ENCODE measurements at places on chromosomes 2 and 18.

- DNase-seq, result no peak
Measured at GRCh38 chr2:8232871-8233270, 449.0 kb upstream of the ID2 start.

DNA sequence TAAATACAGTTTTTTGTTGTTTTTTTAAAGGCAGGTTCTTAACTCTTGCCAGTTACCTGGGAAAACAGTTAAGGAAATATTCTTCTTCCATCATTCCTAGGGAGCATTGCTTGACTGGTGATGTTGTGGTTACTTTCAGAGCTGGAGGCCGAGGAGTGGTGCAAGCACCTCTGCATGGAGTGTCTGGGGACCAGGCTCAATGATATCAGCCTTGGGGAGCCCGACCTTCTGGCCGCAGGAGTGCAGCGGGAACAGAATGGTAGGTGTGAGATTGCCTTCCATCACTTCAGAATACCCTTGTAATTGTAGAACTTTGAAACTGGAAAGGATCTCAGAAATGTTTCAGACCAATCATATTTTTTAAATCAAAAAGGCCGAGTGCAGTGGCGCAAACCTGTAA is 270.1 kb downstream of the CD226 start:
- no peak for DNase-seq

DNA sequence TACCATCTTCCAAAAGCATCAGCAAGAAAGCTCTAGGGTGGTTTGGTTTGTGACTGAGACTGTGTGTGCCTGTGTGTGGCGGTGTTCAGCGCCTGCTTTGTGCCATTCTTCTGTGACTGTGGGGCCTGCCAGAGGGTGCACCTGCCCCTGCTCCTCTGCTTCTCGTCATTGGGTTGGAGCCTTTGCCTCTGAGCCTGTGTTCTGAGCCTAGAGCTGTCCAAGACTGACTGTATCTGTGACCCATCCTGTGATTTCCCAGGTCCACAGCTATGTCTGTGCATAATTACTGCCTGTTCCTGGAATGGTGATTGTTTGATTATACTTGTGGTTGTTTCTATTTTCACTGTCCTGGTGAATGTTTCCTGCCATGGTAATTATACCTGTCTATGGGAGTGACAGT is 57.1 kb upstream of the KLHL29 start:
- DNase-seq, result no peak

- DNase-seq, result no peak
Measured at GRCh38 chr2:224523626-224524577, 61.3 kb downstream of the CUL3 start.

DNA sequence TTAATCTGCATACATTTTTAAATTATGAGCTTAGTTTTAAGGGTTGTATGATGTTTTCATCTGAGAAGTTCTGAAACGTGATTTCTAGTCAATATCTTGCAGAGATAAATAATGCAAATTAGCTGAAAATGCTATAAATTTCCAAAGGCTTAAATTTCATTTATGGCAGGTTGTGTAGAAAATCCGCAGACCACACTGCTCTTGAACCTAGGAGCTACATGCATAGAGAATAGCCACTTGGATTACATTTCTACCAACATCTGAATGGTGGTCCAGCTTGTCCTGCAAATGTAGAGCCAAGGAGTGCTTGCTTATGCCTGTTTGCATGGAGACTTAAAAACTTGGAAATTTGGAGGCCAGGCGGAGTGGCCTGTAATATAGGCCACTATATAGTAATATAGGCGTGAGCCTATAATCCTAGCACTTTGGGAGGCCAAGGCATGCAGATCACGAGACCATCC is 6.8 kb downstream of the MAT2A start:
- DNase-seq, result no peak

DNA sequence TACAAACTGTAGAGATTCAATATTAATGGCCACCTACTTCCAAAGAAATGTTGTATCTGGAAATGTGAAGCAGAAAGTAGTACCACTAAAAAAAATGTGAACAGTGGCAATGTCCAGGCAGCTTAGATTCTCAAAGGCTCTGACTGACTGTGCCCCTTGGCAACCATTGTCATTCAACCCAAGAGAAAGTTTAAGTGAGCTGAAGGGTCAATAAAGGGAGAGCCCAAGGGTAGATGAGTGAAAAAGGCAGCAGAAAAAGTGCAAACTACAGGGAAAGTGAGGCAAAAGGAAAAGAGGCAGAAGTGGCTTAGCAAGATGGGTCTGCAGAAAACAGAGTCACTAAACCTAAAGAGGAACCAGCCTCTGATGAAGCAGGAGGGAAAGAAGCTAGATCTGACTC is 802.9 kb downstream of the CPS1 start:
- DNase-seq, result no peak

DNA sequence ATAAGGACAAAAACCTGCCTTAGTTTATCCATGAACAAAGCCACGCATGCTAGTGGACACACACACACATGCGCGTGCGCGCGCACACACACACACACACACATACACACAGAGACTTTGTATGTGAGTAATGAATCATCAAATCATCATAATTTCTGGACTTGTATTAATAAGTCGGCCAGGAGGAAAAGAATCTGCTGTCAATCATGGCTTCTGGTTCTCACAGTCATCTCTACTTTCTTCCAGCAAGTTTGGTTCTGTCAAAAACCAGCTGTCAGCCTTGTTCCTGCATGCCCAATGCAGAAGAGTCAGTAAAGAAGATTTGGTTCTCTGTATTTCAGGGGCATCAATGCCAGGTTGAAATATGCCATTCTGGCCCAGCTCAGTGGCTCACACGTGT is 1.1 kb upstream of the TTR start:
- no peak for DNase-seq

- no peak for DNase-seq
Measured at GRCh38 chr2:201118961-201119854, 3.2 kb downstream of the CFLAR start.

DNA sequence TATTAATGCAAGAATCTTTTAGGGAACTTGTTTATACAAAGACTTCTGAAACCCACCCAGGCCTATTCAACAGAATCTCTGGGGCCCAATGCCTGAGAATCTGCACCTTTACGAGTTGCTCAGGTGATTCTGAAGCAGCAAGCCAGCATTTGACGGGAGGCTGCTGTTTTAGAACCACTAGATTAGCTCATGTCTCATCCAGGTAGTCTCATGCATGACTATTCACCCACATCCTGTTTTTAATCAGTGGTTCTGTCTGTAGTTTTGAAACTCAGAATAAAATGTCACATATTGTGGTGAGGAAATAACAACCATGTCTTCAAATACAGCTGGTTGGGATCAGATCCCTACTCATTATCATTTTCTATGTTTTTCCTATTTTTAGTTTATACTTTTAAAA is 39.5 kb downstream of the CYTIP start:
- DNase-seq, result peak; percentile 46

GRCh38 chr2:149540138-149540537 is 47.4 kb downstream of the MMADHC start:
- no peak for DNase-seq

GRCh38 chr2:114083717-114084387 is 194.0 kb downstream of the ACTR3 start:
- DNase-seq, result no peak

- DNase-seq, result no peak
Measured at GRCh38 chr2:176833671-176834070, 378.9 kb upstream of the HNRNPA3 start.

DNA sequence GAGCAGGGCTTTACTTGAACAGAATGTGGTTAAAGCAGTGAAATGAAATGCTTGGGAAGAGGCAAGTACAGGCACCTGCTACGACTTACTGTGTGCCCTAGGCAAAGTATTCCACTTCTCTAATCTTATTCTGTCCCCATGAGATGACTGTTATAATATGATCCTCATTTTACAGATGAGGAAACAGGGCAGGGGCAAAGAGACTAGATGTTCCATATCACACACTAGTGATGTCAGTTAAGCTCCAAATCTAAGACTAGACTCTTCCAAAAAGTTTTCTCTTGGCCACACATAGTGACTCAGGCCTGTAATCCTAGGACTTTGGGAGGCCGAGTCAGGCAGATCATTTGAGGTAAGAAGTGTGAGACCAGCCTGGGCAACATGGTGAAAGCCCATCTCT is 235.0 kb downstream of the SETBP1 start:
- DNase-seq, result no peak

DNA sequence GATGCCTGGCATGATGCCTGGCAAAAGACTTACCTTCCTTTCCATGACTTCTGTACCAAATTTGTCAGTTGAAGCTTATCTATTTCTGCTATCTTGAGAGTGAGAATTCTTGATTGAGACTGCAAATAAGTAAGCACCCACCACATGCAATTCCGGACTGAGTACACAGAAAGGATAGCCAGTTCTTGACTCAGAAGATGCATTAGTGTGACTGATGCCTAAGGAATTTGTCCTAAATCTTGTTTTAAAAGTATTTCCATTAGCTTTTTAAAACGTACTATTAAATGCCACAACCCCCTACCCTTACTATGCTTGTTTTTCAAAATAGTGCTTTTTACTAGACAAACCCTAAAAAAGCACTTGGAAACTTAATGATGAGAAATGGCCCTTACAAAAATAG is 545 bp downstream of the MPP4 start:
- DNase-seq, result no peak

- DNase-seq, result no peak
Measured at GRCh38 chr2:204240961-204241360, 304.3 kb upstream of the PARD3B start.

DNA sequence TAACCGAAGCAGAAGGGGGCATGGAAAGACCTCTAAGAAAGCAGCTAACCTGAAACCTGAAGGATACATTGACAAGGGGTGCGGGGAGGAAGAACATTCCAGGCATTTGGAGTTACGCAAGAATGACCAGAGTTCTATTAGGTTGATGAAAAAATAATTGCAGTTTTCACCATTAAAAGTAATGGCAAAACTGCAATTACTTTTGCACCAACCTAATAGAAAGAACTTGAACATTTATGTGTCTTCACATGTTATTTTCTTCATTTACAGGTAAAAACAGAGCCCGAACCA is 110.5 kb downstream of the LYPD6B start:
- DNase-seq, result no peak

- DNase-seq, result no peak
Measured at GRCh38 chr2:145909766-145910165, 1389.8 kb upstream of the ZEB2 start.

DNA sequence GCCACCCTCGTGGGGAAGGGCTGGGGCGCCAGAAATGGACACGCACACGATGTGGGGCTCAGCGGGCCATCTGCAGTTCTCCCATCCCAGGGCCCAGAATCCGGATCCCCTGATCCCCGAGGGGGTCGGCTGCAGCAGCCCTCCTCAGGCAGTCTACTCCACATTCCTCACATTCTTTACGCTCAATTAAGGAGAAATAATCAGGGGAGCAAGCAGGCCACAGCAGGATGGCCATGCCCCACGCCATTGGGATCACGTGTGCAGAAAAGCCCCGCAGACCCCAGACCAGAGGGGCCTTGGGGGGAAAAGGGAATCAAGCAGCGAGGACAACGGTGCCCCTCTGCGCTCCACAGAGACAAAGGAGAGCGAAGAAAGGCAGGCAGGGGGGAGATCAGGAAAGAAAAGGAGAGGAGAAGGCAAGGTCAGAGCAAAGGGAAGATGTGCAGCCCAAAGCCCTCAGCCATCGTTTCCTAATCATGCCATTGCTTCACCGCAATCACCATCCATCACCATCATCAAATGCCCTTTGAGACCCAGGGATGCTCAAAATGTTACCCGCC is 17.5 kb upstream of the PKDCC start:
- no peak for DNase-seq

GRCh38 chr2:208638059-208638458 is 231.5 kb downstream of the PTH2R start:
- DNase-seq, result no peak

DNA sequence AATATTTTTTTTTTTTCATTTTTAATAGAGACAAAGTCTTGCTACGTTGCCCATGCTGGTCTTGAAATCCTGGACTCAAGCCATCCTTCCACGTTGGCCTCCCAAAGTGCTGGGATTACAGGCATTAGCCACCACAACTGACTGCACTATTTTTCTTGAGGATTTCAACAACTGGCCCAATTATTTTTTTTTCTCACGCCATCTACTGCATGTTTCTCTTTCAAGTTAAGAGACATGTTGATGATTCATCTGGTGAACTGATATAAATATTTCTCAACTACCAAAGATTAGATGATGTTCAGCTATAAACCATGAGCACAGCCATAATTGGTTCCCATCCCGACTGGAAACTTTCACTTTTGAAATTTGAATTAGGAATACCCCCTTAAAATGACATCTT is 688.4 kb upstream of the SYT4 start:
- DNase-seq, result no peak

GRCh38 chr2:156031121-156031520 is 301.4 kb downstream of the NR4A2 start:
- DNase-seq, result no peak

GRCh38 chr18:47593744-47594472 is 336.6 kb downstream of the SMAD2 start:
- no peak for DNase-seq

DNA sequence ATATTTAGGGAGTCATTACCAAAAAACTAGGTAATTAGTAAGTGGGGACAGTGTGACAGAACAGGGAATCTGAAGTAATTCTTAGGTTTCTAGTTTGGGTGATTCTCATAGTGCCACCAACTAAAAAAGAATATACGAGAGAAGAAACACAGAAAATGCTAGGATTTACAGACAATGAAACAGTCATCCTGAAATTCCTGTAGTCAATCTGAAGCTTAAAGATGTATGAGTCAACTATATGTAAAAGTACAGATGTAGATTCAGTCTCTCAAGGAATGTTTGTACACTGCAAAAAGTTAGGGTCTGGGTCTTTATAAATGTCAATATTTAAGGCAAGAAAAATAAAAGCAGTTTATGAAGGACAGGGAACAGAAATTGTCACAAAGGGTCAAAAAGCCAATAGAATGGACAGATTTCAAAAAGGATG is 107.0 kb downstream of the STRN start:
- no peak for DNase-seq

DNA sequence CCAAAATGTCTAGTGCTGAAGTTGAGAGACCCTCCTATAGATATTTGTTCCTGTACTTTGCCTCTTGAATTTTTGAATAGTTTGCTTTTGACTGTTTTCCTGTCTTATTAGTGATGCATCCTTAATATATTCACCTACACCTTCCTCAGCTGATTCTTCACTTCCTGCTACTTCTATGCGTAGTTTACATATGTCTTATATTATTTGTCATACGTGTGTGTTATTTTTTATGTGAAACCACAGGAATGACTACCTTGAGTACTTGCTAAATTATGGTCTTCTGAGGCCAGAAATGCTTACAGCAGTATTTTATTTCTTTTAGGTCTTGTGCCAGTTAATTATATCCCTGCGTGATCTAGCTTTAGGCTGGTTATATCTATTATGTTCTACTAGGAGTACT is 9.9 kb downstream of the UBE2E3 start:
- DNase-seq, result no peak

GRCh38 chr2:108835040-108835439 is 48.5 kb downstream of the CCDC138 start:
- DNase-seq, result no peak

- no peak for DNase-seq
Measured at GRCh38 chr2:5693287-5694201, 1.4 kb downstream of the SOX11 start.

DNA sequence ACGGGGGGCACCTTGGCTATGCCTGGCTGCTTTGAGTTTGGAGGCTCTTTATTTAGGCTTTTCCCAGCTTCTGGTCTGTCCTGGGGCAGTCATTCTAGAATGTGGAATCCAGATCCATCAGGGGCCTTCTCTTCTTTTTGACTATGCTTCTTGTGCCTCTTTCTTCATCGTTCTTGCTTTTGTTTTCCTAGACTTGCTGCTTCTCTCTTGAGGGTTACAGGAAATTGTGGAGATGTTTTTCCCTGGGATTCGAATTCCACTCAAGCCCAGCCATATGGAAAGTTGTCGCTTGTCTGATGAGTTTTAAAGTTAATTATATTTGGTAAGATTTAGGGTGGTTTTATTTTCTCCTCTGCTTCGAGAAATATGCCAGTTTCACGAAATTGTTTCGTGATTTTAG is 2.4 kb downstream of the GLI2 start:
- DNase-seq, result no peak
